Stimulated activated CD4-positive, alpha-beta T cell treated with anti-CD3 and anti-CD28 coated beads, Interleukin-2, amount 100 ng/mL, for 48 hours (primary cell): ENCODE measurements at places on chromosomes 1 and 21.

- no peak for DNase-seq
Observed at GRCh38 chr1:165773324-165773965, 4.8 kb upstream of the TMCO1 start.

DNA sequence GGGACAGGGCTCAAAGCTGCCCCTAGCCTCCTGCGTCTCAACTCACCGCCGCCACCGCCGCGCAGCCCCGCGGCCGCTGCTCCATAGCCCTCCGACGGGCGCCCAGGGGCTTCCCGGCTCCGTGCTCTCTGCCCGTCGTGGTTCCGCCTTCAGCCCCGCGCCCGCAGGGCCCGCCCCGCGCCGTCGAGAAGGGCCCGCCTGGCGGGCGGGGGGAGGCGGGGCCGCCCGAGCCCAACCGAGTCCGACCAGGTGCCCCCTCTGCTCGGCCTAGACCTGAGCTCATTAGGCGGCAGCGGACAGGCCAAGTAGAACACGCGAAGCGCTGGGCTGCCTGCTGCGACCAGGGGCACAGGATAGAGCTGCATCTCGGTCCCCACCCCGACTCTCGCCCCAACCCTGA is at the start of gene TNFRSF25:
TNFRSF25 (minus strand) TSS at position 151 of the 400 bp plus-strand sequence; CDS start at position 85, 66 bp downstream.
- peak; percentile 48 for DNase-seq

- DNase-seq: no peak
Observed at GRCh38 chr1:157105298-157105987, 5.8 kb upstream of the ETV3L start.

DNA sequence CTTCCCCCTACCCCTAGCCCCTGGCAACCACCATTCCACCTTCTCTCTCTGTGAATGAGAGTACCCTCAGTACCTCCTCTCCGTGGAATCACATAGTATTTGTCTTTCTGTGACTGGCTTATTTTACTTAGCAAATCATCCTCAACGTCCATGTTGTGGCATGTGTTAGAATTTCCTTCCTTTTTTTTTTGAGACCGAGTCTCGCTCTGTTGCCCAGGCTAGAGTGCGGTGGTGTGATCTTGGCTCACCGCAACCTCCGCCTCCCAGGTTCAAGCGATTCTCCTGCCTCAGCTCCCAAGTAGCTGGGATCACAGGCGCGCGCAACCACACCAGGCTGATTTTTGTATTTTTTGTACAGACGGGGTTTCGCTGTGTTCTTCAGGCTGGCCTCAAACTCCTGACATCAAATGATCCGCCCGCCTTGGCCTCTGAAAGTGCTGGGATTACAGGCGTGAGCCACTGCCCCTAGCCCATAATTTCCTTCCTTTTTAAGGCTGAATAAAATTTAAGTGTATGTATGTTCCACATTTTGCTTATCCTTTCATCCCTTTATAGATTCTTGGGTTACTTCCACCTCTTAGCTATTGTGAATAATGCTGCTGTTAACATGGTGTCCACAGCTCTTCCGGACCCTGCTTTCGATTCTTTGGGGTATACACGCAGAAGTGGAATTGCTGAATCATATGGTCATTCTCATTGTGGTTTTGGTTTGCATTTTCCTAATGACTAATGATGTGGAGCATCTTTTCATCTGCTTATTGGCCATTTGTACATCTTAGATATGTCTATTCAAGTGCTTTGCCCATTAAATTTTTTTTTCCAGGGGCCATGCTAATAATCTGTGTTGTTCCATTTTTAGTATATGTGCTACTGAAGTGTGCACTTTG is 32.3 kb downstream of the ERRFI1 start:
- no peak for DNase-seq

GRCh38 chr1:151887028-151887427 is 22.3 kb downstream of the THEM4 start:
- no peak for DNase-seq

GRCh38 chr1:101632548-101633272 is 364.0 kb downstream of the OLFM3 start:
- DNase-seq: no peak
